ENCODE measurements at places on chromosomes 5 and 9.

GRCh38 chr5:149429839-149430721 is 51.0 kb upstream of the IL17B start:
- peaks cover 26% of the 10 kb centered on the region for H3K4me1 ChIP-seq
- peaks cover 15% of the 10 kb centered on the region for H3K36me3 ChIP-seq
- H3K27ac ChIP-seq = peak overlapping the region; percentile 75
- no peak overlapping the region for H3K4me3 ChIP-seq
- H3K27me3 ChIP-seq = no peaks in the 10 kb centered on the region

- no peaks in the 10 kb centered on the region for H3K4me1 ChIP-seq
- H3K4me3 ChIP-seq = no peak overlapping the region
- H3K27me3 ChIP-seq = peaks cover 18% of the 10 kb centered on the region
- no peak for DNase-seq
- no peak overlapping the region for H3K27ac ChIP-seq
These were observed 204.2 kb upstream of the KLF4 start for GRCh38 chr9:107693625-107694326.

- H3K4me1 ChIP-seq = no peaks in the 10 kb centered on the region
- H3K27ac ChIP-seq = no peak overlapping the region
- H3K36me3 ChIP-seq = no peaks in the 10 kb centered on the region
- no peak for DNase-seq
- H3K4me3 ChIP-seq = no peak overlapping the region
These were observed 1162.5 kb upstream of the DMAC1 start for GRCh38 chr9:8962084-8962483.

- no peaks in the 10 kb centered on the region for H3K36me3 ChIP-seq
- no peak for DNase-seq
- no peak overlapping the region for H3K27ac ChIP-seq
- H3K27me3 ChIP-seq = no peaks in the 10 kb centered on the region
- no peaks in the 10 kb centered on the region for H3K4me1 ChIP-seq
- no peak overlapping the region for H3K4me3 ChIP-seq
These were observed 512.2 kb upstream of the ZNF462 start for GRCh38 chr9:106350777-106351176.

- H3K4me1 ChIP-seq = no peaks in the 10 kb centered on the region
- H3K4me3 ChIP-seq = no peak overlapping the region
- H3K27ac ChIP-seq = no peak overlapping the region
- H3K36me3 ChIP-seq = no peaks in the 10 kb centered on the region
- no peak for DNase-seq
These were observed 312.1 kb downstream of the TMEM232 start for GRCh38 chr5:110414360-110414759.

DNA sequence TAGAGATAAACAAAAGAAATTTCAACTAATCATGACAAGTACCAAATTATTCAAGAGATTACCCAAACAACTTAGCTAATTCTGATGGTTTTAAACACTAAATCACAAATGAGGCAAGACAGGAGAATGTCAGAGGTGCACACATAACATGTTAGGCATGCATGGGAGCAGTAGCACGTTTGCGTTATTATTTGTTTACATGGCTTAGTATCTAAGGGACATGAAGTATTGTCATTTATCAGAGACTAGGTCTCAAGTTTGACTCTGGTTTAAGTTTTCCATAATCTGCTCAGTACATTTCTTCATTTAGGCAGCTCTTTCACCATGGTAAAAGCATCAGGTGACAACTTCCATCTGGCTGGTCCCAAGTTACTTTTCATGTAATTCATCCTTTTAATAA is 244.1 kb upstream of the TNC start:
- no peak overlapping the region for H3K4me3 ChIP-seq
- no peaks in the 10 kb centered on the region for H3K36me3 ChIP-seq
- H3K27me3 ChIP-seq = no peaks in the 10 kb centered on the region
- peaks cover 16% of the 10 kb centered on the region for H3K4me1 ChIP-seq

- peaks cover 35% of the 10 kb centered on the region for H3K4me1 ChIP-seq
- H3K4me3 ChIP-seq = no peak overlapping the region
- no peak for DNase-seq
These were observed 140.6 kb downstream of the FSTL4 start for GRCh38 chr5:133471699-133472098.

DNA sequence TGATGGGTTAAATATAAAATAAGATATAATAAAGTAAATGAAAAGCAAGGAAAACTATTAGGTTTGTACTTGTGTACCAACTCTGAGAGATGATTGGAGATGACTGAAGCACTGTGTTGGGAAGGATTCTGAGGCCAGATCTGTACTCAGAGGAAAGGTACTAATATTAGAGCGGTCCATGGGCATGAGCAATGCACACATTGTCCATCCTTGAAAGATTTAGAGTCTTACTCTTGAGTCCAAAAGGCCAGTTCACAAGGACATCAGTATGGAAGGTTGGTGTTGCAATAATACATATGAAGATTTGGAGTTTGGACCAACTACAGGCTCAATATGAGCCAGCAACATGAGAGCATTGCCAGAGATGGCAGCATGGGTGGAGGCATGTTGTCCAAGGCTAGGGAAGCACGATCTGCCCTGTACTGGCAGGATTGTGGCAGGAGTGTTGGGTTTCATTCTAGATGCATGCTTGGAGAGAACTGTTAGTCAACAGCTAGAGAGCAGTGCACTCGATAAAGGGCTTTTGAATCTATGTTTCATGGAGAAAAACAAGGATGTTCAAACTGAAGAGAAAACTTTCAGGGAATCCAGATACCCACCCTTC is 84.4 kb downstream of the TMEM215 start:
- H3K27ac ChIP-seq = no peak overlapping the region
- DNase-seq = no peak
- no peaks in the 10 kb centered on the region for H3K4me1 ChIP-seq
- peaks cover 17% of the 10 kb centered on the region for H3K27me3 ChIP-seq

DNA sequence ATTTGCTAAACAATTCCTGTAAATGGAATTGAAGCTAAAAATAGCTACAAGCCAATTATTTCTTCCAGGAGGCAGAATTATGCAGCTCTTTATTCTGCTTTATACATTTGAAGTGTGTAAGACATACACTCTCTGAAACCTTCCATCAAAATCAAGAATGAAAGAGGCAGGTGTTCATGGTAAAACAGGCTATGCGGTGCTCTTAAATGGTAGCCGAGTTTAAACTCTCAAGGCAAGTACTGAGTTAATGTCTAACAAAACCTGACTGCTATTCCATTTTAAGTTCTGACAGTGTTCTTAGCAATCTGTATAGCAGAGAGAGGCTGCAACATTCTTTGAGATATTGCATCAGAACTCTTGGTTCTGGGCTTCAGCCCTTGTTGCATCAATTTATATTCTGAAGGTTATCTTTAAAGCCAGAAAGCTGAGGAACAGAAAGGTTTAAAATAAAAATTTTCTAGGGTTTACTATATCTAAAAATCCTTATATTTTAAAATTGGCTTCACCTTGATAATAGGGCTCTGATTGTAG is 248.3 kb upstream of the CCNG1 start:
- no peaks in the 10 kb centered on the region for H3K36me3 ChIP-seq
- H3K27ac ChIP-seq = no peak overlapping the region

GRCh38 chr5:56303511-56303910 is 70.4 kb upstream of the ANKRD55 start:
- H3K36me3 ChIP-seq = peaks cover 18% of the 10 kb centered on the region
- no peak for DNase-seq
- H3K4me1 ChIP-seq = peaks cover 11% of the 10 kb centered on the region
- H3K27ac ChIP-seq = no peak overlapping the region

DNA sequence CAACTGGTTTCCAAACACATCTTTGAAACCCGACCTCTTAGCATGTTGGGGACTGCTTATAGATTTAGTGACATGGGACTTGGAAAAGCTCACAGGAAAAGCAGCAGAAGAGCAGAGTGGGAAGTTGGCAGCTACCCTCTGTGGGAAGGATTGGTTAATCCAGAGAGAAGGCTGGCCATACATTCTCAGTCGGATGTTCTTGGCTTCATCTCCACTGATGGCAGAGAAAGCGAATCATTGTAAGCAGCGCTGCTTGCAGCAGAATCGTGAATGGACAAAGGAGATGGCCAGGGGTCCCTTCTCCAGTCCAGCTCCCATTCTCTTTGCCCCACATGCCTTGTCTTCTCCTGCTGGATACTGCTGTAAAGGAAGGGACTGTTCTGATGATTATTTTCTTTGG is 62.7 kb downstream of the MEGF10 start:
- no peak overlapping the region for H3K27ac ChIP-seq
- H3K4me1 ChIP-seq = no peaks in the 10 kb centered on the region
- DNase-seq = no peak
- H3K4me3 ChIP-seq = no peak overlapping the region
- H3K27me3 ChIP-seq = no peaks in the 10 kb centered on the region

DNA sequence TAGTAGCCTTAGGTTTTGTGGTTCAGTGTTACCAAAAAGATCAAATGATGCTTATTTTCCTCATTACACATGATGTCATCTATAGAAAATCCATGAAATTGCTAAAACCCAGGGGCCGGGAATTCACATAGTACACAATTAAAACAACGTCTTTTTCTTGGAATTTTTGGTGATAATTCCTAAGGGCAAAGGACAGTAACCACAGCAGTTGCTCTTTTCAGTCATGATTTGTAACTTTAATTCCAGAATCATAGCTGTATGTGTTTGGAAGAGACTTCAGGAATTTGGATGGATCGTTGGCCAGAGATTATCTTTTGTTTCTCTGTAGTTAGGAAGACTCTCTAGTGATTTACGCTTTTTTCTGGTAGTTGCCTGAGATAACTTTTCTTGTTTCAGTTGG is 748.7 kb downstream of the TLE4 start:
- H3K4me3 ChIP-seq = no peak overlapping the region
- H3K27ac ChIP-seq = no peak overlapping the region
- peaks cover 9% of the 10 kb centered on the region for H3K4me1 ChIP-seq
- DNase-seq = no peak

DNA sequence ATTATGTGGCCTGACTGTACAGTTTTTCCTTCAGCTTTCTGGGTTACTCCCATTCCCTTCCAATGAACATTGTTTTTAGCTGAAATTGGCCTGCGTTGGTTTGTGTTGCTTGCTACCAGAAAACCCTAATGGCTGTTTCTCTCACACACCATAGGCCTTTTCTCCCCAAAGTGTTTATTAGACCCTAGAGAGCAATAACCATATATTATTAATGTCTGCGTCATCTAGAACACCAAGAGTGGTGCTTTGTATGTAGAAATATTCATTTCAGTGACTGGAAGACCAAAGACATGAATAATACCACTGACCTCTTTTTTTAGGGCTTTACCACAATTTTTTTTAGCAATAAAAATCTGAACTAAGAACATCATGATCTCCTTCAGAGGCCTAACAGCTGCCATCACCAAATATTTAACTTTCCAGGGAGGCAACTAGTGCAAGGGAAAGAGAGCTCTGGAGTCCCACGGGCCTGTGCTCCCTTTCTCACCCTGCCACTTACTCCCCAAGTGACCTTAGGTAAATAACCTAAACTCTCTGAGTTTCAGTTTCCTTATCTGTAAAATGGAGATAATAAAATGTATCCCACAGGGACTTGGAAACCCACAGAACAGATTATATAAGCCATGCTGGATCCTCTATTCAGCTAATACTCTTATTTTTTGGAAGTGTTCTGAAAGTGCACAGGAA is 201.9 kb upstream of the ISL1 start:
- H3K27me3 ChIP-seq = peaks cover 3% of the 10 kb centered on the region
- no peak overlapping the region for H3K4me3 ChIP-seq
- DNase-seq = no peak

GRCh38 chr5:111685969-111686368 is 71.0 kb downstream of the NREP start:
- H3K27ac ChIP-seq = no peak overlapping the region
- H3K4me3 ChIP-seq = no peak overlapping the region
- no peaks in the 10 kb centered on the region for H3K27me3 ChIP-seq

DNA sequence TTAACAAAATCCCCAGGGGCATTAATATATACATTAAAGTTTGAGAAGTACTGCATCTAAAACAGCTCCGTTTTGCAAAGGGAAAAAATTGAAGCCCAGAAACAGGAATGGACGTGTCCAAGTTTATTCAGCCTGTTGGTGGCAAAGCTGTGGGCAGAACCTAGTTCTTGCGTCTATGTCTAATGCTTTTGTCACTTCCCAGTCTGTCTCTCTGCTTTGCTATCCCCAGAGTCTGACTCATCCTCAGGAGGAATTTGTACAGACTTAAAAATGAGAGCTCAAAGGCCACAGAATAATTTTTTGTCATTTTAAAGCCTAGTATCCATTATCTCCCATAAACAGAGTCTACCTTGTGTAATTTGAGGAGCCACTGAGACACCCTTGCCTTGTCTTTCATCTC is 330.9 kb upstream of the GRIA1 start:
- H3K4me1 ChIP-seq = no peaks in the 10 kb centered on the region
- no peak for DNase-seq
- H3K27me3 ChIP-seq = peaks cover 12% of the 10 kb centered on the region
- H3K36me3 ChIP-seq = no peaks in the 10 kb centered on the region
- H3K4me3 ChIP-seq = no peak overlapping the region
- no peak overlapping the region for H3K27ac ChIP-seq

- no peaks in the 10 kb centered on the region for H3K36me3 ChIP-seq
- no peak overlapping the region for H3K4me3 ChIP-seq
- peaks cover 9% of the 10 kb centered on the region for H3K27me3 ChIP-seq
- peaks cover 2% of the 10 kb centered on the region for H3K4me1 ChIP-seq
These were observed 39.6 kb upstream of the FRRS1L start for GRCh38 chr9:109206670-109207069.

DNA sequence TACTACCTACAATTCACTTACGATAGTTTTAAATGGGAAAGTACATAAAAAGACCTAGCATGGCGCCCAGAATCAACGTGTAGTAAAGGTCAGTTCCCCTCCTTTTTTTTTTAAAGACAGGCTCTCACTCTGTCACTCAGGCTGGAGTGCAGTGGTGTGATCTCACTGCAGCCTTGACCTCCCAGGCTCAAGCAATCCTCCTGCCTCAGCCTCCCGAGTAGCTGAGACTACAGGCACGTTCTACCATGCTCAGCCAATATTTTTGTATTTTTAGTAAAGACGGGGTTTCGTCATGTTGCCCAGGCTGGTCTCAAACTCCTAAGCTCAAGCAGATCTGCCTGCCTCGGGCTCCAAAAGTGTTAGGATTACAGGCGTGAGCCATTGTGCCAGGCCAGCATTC is 40.7 kb upstream of the MTMR12 start:
- peaks cover 27% of the 10 kb centered on the region for H3K36me3 ChIP-seq
- DNase-seq = no peak
- no peak overlapping the region for H3K4me3 ChIP-seq
- H3K27me3 ChIP-seq = no peaks in the 10 kb centered on the region
- H3K4me1 ChIP-seq = no peaks in the 10 kb centered on the region

DNA sequence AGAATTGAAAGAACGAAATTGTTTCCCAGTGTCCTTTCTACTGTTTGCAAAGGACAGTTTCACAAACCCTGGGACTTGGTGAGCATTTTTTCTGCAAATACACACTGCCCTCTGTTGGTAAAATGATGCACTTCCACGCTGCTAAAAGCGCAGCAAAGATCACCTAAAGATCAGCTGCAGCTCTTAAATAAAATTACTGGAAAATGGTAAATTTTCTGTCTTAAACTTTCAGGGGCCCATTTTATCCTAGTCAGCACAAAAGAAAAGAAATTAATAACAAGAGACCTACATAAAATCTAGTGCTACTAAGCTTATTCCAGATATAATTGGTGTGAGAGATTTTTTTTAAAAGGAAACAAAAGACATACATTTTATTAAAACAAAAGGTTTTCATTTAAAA is 566.0 kb downstream of the CAAP1 start:
- no peaks in the 10 kb centered on the region for H3K36me3 ChIP-seq
- no peak overlapping the region for H3K4me3 ChIP-seq
- H3K4me1 ChIP-seq = peaks cover 10% of the 10 kb centered on the region
- H3K27ac ChIP-seq = no peak overlapping the region
- H3K27me3 ChIP-seq = peaks cover 17% of the 10 kb centered on the region
- DNase-seq = peak; percentile 48

- no peaks in the 10 kb centered on the region for H3K27me3 ChIP-seq
- H3K36me3 ChIP-seq = peaks cover 13% of the 10 kb centered on the region
- peaks cover 32% of the 10 kb centered on the region for H3K4me1 ChIP-seq
- peak overlapping the region; percentile 98 for H3K27ac ChIP-seq
- no peak for DNase-seq
These were observed 1.6 kb downstream of the CSNK1A1 start for GRCh38 chr5:149549461-149550267.

Data from mesothelial cell of epicardium (in vitro differentiated cells).